ENCODE measurements at places on chromosomes 6 and 20.

DNA sequence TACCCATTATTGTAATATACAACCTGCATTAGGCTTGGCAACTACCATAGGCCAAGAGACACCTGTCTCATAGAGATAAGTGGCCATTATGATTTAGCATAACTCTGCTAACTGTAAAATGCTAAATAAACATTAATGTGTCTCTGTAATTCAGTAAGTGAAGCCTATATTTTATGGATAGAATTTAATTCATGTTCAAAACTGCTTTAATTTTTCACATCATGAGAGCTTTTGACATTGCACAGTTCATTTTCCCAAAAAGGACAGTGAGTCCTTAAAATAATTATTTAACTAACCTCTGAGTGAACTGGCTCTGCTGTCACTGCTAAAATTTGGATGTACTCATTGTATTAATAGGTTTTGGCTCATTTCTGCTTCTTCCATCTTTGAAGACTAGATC, 41.4 kb upstream of the TMX4 start:
- DNase-seq = no peak

- no peak for DNase-seq
Observed at GRCh38 chr20:59678951-59679350, 74.6 kb downstream of the PHACTR3 start.

GRCh38 chr6:40817369-40817768, 221.7 kb downstream of the UNC5CL start:
- DNase-seq = no peak

DNA sequence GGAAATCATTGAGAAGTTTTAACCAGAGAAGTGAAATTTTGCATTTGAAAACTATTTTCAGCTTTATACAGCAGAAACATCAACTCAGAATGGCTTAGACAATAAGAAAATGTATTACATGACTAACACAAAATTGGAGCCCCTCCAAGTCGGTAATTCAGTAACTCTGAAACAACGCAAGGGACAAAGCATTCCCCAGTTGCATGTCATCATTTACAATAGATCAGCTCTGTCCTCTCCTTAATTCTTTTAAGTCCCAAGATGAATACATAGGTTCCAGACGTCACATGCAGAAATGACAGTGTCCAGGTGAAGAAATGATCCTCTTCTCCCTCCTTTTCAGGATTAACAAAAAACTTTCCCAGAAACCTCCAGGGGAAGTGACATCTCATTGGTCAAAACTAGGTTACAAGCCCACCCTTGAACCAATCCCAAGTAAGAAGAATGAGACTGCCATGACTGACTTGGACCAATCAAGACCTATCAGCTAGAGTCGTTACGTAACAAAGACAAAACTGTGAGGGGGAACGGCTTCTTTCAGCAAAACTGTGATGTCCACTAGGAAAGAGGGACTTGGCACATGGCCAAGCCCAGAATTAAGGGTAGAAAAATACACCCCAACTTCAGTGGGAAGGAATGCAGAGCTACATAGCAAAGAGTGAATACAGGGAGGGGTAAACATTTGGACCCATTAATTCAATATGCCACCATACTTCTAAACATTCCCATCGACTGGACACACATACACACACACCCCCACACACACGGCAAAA, 149.8 kb upstream of the PRND start:
- no peak for DNase-seq

DNA sequence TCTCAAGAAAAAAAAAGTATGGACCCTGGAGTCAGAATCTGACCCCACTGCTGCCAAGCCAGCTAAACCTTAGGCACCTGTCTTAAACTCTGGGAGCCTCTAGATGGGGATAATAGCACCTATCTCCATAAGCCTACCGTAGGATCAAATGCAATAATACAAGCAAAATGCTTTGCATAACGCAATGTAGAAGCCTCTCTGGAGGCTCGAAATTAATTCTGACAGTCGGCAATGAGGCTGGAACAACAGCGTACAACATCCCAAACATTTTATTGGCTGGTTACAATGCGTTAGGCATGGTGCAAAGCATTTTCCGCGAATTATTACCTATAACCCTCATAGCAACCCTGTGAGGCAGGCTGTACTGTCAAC, 521 bp downstream of the CDK5RAP1 start:
- no peak for DNase-seq

DNA sequence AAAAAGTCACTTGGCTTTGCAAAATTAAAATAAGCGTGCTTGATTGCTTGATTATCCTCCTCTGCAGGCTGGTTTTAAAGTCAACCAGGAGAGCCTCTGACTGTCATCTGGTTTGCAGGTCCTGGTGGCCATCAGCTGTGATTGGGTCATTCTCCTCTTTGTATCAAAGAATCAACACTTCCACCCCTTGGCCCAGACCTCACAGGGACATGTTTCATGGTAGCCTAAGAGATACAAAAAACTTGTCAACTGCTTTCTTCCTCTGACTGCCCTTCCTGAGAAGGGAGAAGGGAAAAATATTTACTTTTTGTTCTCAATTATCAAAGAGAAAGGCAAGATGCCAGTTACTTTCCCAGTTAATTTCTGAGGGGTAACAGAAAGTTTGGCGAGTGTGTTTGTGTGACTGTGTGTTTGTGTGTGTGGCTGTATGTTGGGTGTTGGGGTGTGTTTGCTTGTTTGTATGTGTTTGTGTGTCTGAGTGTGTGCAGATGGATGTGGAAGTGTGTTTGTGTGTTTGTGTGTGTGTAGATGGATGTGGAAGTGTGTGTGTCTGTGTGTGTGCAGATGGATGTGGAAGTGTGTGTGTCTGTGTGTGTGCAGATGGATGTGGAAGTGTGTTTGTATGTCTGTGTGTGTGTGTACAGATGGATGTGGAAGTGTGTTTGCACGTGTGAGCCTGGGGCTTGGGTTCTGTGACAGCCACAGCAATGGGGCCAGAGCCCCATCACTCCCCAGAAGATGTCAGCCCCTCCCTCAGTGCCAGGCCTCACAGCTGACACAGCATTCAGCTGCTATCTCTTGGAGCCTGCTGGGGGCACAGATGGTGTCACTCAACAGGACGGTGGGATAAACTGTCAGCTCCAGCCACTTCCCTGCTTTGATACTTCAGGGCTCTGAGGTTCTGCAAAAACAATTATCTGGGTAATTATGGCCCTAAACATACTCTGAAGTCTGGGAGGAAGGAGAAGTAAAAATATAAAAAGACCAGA, 98.6 kb upstream of the RNF24 start:
- no peak for DNase-seq

DNA sequence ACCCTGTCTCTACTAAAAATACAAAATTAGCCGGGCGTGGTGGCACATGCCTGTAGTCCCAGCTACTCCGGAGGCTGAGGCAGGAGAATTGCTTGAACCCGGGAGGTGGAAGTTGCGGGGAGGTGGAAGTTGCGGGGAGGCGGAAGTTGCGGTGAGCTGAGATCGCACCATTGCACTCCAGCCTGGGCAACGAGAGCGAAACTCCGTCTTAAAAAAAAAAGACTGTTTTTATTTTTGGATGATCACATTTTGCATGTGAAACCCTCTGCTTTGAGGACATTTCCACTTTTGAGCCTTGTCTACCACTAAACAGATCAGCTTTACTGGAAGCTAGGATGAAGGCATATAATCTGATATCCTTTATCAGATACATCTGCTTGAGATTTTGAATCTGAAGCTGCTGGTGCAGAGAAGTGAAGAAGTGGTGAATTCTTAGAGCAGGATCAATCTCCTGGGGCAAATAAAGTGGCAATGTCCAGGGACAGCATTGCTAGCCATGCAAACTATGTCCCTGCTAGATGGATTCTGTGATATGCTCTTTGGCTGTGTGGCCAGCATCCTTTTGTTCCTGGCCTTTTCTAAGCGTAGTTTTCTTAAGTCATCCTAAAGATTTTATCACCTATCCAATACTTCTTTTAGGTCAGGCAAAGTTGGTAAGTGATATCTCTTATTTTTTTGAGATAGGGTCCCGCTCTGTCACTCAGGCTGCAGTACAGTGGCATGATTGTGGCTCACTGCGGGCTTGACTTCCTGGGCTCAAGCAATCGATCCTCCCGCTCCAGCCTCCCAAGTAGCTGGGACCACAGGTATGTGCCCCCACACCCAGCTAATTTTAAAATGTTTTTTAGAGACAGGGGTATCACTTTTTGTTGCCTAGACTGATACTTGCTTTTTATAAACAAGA, 23.3 kb downstream of the RBL1 start:
- no peak for DNase-seq

DNA sequence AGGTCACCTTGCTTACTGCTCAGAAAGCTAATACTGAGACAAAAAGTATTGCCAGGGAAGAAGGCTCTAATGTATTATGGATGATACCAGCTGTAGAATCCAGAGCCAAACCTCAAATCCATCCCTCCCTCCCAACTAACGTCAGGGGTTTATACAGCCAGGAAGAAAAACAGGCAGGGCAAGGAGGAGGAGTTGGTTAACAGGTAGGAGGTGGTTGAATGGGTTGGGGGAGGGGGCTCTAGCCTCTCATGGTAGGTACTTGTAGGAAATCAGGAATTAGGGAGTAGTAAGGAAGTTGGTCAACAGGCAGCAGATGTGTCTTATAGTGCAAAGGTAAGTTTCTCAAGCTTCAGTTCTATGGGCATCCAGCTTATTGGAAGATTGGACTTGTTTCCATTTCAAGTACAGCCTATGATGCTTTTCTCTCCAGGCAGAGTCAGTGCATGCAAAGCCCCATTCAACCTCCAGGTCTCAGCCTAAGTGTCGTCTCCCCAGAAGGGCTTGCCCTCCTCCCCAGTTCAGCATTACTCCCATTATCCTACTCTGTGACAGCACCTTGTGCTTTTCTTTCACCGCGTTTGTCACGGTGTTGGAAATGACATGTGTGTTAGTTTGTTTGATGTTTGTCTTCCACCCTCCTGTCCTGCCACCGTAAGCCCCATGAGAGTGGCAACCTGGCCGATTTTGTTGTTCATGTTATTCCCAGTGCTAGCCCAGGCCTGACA, 38.1 kb downstream of the PNLDC1 start:
- DNase-seq = no peak

DNA sequence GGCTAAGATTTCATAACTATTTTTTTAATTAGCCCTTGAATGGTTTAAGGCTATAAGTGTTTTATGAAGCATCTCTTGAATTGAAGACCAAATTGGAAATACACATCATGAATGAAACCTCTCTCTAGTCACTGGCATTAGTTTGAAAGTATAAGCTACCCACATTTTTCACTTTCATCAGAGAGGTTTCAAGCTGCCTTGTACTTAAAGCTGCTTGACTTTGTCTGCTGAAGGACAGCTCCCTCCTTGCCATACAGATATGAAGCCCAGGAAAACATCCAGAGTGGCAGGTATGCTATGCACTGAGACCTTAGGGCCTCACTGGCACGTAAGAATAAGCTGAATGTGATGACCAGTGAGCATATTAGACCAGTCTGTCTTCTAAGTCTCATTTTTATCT, 62.7 kb downstream of the ELOVL2 start:
- DNase-seq = no peak

GRCh38 chr6:137412562-137412961, 81.6 kb downstream of the OLIG3 start:
- DNase-seq = no peak

GRCh38 chr6:18412068-18412467, 24.9 kb downstream of the RNF144B start:
- DNase-seq = no peak

DNA sequence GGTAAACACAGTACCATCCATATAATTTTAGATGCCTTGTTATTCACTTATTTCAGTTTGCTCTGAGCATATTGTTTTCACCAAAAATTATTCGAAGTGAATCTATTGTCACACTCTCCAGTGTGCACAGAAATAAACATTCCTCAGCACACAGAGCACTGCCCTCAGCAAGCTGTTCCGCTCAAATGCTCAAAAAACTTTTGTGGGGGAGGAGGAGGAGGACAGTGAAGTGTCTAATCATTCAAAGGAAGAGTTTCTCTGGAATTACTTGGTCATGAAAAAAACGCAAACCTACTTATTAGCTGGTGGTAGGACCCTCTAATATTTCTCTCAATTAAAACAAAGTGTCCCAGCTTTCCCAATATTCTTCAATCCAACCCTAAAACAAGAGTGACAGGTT, 88.3 kb downstream of the DTNBP1 start:
- DNase-seq = no peak

DNA sequence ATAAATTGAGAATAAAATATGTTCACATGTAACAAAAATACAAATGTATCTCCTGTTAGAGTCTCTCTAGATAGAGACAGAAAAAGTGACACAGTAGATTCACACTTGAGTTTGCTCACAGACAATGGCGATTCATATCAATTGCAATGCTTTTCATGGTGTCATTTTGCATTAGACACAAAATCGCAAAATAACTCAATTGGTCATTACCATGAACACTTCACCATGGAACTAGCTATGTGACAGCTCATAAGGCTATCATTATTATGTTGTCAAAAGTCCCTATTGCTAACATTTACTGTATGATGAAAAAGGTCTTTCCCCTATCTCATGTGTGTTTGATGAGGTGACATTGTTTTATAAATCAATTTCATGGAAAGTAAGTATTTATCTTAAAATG, 249.5 kb upstream of the AGPAT4 start:
- DNase-seq = no peak

GRCh38 chr6:75183099-75183541, 22.7 kb downstream of the COL12A1 start:
- no peak for DNase-seq

DNA sequence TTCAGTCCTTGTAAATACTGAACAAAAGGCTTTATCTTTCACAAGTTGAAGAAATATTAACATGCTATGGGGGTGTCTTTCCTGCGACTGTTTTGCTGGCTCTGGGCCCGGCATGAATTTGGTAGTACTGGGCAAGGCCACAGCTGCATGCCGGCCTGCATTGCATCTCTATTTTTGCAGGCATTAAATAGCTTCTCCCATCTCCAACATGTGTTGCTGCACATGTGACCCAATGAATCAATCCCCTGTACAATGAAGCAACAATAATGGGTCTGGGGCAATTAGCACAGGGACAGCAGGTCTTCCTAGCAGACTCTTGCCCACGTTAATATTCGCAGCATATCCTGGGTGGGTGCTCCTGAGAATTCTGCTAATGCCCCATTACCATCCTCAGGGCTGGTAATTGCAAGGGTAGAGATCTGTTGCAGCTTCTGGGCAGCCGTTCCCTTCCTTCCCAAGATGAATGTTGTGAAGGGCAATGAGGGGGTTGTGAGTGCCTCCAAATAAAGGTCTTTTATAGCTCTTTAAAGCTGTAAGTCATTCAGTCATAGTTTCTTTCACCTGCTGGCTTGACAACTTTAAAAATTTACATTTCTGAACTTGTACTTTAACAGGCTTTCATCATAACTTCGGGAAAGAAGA, 24.3 kb upstream of the CDYL start:
- no peak for DNase-seq
